ENCODE measurements at places on chromosomes 12 and 14.
A peak's percentile ranks its signal among the peaks of the same experiment; 100 is the strongest.

DNA sequence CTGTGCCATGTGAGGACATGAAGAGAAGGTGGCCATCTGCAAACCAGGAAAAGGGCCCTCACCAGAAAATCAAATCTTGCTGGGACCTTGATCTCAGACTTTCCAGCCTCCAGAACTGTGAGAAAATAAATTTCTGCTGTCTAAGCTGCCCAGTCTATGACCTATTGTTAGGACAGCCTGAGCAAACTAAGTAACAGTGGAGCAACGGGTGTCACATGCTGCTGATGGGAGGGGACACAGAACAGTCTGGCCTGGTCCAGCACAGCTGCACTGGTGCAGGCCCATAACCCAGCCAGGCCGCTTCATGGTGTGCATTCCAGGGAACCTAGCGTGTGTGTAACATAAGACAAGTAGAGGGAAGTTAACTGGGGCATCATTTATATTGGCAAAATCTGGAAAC is 42.1 kb downstream of the GRIP1 start:
- H3K27ac ChIP-seq = no peak overlapping the region
- H3K4me3 ChIP-seq = no peak overlapping the region
- no peaks in the 10 kb centered on the region for H3K4me1 ChIP-seq
- no peaks in the 10 kb centered on the region for H3K36me3 ChIP-seq

GRCh38 chr14:59294662-59294992 is 106.2 kb downstream of the DAAM1 start:
- H3K4me1 ChIP-seq = peaks cover 14% of the 10 kb centered on the region
- DNase-seq = no peak

DNA sequence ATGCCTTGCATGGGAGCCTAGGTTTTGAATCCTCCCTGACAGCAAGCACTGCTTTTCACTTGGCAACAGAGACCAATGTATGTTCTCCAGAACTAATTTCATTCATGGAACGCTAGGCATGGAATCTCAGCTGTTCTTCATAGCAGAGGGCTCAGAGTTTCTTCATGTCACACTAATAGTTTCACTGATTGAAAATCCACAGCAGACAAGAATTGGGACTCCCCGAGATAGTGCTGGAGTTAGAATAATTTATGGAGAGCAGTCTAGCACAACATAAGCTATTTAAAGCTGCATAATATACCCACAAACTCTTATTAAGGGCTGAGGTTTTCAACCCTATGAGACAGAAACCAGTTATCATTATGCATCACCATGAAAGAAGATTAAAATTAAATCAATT is 342.5 kb downstream of the TMEM132D start:
- H3K36me3 ChIP-seq = no peaks in the 10 kb centered on the region
- H3K27me3 ChIP-seq = peaks cover 3% of the 10 kb centered on the region
- no peak for DNase-seq
- no peak overlapping the region for H3K27ac ChIP-seq
- H3K4me1 ChIP-seq = peaks cover 24% of the 10 kb centered on the region

- peaks cover 4% of the 10 kb centered on the region for H3K27me3 ChIP-seq
- no peaks in the 10 kb centered on the region for H3K4me1 ChIP-seq
- no peak overlapping the region for H3K4me3 ChIP-seq
- no peak overlapping the region for H3K27ac ChIP-seq
- no peak for DNase-seq
Observed at GRCh38 chr12:69024413-69024812, 91.4 kb upstream of the CPM start.

DNA sequence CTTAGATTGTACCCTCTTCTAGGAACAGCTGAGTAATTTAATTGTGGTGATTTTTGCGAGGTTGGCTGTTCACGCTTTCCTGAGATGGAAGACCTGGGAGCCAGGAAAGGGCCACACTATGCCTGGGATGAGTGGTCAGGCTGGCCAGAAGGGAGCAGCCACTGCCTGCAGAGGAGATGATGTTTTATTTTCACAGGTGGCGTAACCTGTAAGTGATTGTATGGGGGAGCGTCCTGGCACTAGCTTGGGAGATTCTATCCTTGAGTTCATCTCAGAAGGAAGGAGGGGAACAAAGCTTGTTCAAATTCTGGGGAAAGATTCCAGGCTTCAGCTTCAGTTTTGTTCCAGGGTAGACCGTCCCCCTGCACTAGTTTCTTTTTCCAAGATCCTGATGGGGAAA is 1.2 kb downstream of the RPH3A start:
- H3K4me1 ChIP-seq = no peaks in the 10 kb centered on the region
- no peak overlapping the region for H3K4me3 ChIP-seq
- DNase-seq = no peak
- H3K36me3 ChIP-seq = no peaks in the 10 kb centered on the region

DNA sequence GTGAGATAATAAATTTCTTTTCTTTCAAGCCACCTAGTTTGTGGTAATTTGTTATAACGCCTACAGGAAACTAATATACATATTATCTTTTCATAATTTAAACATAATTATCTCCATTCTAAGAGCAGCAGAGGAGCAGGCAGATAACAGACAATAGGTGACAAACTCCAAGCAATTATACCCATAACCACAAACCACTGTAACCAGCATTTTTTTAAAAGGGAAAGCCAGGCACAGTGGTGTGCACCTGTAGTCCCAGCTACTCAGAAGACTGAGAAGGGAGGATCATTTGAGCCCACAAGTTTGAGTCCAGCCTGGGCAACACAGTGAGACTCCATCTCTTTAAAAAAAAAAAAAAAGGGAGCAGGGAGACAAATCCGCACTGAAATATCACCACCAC is 54.9 kb downstream of the ATF7 start:
- no peak for DNase-seq
- no peak overlapping the region for H3K27ac ChIP-seq
- H3K27me3 ChIP-seq = no peaks in the 10 kb centered on the region
- H3K4me1 ChIP-seq = peaks cover 33% of the 10 kb centered on the region
- no peaks in the 10 kb centered on the region for H3K36me3 ChIP-seq

GRCh38 chr12:99133401-99133800 is 488.3 kb downstream of the APAF1 start:
- no peaks in the 10 kb centered on the region for H3K36me3 ChIP-seq
- H3K4me3 ChIP-seq = no peak overlapping the region
- no peak overlapping the region for H3K27ac ChIP-seq
- no peak for DNase-seq
- peaks cover 1% of the 10 kb centered on the region for H3K27me3 ChIP-seq
- H3K4me1 ChIP-seq = no peaks in the 10 kb centered on the region

GRCh38 chr14:34496007-34496678 is 34.1 kb upstream of the SPTSSA start:
- H3K4me1 ChIP-seq = no peaks in the 10 kb centered on the region
- H3K36me3 ChIP-seq = no peaks in the 10 kb centered on the region
- no peak overlapping the region for H3K4me3 ChIP-seq
- H3K27ac ChIP-seq = no peak overlapping the region

DNA sequence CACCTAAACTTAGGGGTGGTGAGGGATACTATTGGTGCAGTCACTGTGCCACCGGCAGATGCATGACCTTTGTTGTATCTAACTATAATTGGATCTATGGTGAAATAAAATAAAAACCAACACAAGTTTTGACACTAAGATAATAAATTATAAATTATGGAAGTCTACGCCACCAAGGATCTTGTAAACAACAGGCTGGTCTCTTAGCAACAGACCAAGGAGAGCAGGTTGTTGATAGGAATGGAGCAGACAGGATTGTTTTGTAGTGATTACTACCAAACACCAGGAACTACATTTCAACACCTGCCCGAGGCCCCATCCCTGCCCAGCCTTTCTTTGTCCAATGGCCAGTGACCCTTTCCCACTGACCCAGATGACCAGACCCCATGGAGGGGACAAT is 1178.0 kb downstream of the VRK1 start:
- H3K27me3 ChIP-seq = peaks cover 2% of the 10 kb centered on the region
- H3K4me1 ChIP-seq = peaks cover 10% of the 10 kb centered on the region
- H3K36me3 ChIP-seq = no peaks in the 10 kb centered on the region
- DNase-seq = no peak

DNA sequence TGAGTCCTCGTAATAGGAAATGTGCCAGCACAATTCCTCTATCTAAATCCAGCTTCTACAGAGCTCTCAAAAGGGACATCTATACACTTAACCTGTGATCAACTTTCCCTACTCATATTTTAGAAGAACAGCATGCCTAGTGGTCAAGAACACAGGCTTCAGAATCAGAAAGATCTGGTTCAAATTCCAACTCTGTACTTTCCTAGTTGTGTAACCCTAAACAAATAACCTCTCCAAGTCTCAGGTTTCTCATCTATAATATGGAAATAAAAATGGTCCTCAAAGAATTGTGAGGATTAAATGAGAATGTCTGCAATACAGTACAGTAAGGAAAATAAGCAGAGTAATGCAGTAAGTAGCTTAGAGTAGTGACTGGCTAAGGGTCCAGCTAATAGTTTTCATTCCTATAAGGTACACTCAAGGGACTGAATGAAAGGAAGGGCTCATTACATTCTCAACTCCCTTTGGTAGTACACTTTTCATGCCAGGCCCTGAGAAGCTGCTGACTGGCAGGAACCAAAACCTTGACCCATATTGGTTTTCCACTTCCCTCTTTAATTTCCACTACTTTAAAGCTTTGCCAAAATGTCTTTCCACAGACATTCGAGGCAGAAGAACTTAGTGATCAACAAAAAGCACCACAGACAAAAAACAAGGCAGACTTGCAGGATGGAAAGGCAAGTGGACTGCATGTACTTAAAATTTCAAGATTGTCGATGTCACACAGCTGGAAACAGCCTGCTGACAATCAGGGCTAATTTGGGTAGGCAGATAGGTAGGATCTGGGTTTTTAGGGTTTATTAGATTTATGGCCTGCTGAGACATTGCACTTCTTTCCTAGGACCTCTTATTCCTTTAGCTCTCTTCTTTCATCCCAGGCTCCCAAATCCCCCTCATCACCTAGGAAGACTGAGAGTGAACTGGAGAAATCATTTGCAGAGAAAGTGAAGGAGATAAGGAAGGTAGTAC is 4.3 kb downstream of the CCDC196 start:
- no peak overlapping the region for H3K27ac ChIP-seq
- H3K36me3 ChIP-seq = no peaks in the 10 kb centered on the region
- H3K27me3 ChIP-seq = no peaks in the 10 kb centered on the region
- H3K4me3 ChIP-seq = no peak overlapping the region

DNA sequence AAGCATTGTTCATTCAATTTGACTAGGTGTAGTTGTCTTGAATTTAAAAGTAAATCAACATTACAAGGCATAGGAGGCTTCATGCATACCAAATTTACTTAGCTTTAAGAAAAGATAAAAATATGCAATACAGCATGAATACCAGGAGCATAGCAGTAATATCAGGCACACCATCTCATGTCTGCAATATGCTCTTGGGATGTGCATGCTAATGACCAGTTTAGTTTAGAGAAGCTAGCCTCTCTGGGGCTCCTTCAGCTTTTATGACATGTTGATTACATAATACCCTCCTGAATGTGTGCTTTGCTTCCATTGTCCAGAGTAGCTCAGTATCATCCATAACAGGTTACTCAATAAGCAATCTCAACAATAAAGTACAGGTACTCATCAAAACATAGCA is 497.2 kb downstream of the FLRT2 start:
- no peaks in the 10 kb centered on the region for H3K27me3 ChIP-seq
- peaks cover 4% of the 10 kb centered on the region for H3K36me3 ChIP-seq
- DNase-seq = no peak
- peaks cover 44% of the 10 kb centered on the region for H3K4me1 ChIP-seq
- H3K27ac ChIP-seq = peak overlapping the region; percentile 7
- no peak overlapping the region for H3K4me3 ChIP-seq

DNA sequence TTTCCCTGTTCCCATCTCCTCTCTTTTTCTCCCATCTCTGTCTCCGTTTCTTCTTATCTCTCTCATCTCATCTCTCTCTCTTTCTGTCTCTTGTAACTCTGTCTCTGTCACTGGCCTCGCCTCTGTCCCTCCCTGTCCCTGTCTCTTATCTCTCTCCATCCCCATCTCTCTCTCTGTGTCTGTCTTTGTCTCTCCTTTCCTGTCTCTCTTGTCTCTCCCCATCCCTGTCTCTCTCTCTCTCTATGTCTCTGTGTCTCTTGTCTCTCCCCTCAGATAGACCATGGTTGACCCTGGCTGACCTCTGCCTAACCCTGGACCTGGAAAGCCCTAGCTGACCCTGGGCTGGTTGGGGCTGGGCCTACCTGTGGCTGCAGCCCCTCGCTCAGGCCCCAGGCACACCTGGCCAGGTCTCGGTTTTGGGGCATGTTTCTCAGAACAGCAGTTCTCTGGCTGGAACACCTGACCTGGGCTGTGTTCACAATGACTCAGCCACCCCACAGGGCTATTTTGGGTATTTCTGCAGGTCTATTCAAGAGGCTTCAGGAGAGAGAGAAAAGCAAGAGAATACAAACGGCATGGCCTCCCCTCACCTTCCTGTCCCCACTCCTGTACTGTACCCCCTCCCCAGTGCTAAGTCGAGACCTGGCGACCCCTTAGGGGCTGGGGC is 174.4 kb downstream of the TMEM121 start:
- H3K4me3 ChIP-seq = no peak overlapping the region
- H3K27me3 ChIP-seq = no peaks in the 10 kb centered on the region
- no peak for DNase-seq

DNA sequence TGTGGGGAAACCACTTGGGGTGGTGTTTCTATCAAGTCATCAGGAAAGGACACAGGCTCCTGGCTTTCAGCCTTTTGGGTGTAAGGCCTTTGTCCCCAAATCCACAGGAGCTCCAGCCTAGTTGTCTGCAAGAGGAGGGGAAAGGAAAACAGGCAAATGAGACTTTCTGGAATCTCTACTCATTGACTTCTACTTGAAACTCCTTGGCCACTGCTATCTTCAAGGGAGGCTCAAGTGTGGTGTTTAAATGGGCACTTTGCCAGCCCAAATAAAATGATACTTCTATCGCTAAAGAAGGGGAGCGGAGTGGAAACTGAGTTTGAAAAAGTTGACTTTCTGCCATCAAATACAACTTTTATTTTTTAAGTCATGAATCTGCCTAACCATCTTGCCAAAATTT is 445.9 kb upstream of the RGS6 start:
- H3K27ac ChIP-seq = no peak overlapping the region
- H3K4me1 ChIP-seq = no peaks in the 10 kb centered on the region
- H3K27me3 ChIP-seq = no peaks in the 10 kb centered on the region
- DNase-seq = no peak
- peaks cover 10% of the 10 kb centered on the region for H3K36me3 ChIP-seq

DNA sequence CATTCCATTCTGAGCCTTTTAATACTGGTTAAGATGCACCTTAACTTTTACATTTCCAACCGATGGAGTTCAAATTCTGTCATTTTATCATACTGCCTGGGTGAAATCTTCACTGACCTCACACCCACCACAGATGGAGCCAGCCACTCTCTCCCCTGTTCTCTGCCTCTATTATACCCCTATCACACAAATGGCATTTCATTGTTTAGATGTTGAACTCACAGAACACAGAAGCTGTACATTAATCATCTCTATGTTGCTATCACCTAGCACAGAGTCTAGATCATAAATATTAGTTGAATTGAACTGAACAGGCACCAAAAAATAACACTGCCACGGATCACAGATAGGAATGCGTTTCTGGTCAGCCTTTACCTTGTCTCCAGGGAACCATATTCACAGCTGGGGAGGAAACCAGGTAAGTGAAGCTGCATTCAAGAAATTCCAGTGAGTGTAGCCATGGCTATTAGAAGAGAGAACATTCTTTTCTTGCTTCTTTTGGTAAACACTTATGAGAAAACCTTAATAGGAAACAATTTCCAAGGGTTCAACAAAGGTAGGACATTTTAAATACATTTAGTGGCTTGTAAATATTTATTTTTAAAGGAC is 194.9 kb upstream of the RMST start:
- no peak overlapping the region for H3K27ac ChIP-seq
- DNase-seq = no peak
- H3K27me3 ChIP-seq = peaks cover 2% of the 10 kb centered on the region
- peaks cover 4% of the 10 kb centered on the region for H3K36me3 ChIP-seq
- H3K4me3 ChIP-seq = no peak overlapping the region

Data from immature natural killer cell (primary cell).